ENCODE measurements at places on chromosomes 11 and 22.

DNA sequence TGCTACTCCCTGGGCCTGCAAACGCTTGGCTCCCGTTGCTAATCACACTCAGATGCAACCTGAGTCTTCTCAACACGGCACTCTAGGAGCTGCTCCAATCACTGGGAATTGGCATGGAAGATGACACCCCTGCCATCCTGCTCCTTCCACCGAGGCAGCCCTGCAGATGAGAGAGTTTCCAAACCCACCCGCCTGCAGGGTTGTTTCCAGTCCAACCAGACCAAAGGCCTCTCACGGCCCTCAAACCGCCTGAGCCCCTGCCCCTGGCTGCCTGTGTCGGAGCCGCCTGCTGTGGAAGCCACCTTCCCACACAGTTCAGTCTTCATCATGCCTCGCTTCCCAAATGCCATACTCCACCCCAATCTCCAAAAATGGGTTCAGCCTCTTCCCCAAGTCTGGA is 36.8 kb upstream of the TP53I11 start:
- no peak for DNase-seq

GRCh38 chr11:72705442-72706365 is 31.5 kb upstream of the PDE2A start:
- DNase-seq, result no peak

DNA sequence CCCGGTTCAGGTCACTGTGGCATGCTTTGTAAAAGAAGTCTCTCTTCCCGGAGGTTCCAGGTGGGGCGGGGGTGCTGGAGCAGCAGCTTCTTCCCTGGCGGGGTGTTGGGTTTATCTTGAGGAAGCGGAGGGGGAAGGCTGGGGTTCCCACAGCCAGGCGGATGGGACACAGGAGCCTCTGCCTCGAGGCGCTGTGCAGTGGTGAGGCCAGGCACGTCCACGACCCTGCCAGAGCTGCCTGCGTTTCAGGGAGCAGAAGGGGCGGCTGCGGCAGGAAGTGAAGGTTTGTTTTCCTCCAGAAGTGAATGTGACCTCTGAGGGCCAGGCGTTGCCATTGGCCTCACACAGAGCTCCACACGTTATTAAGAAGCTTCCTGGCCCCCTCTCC is 20.1 kb upstream of the ADORA2A start:
- DNase-seq, result no peak

DNA sequence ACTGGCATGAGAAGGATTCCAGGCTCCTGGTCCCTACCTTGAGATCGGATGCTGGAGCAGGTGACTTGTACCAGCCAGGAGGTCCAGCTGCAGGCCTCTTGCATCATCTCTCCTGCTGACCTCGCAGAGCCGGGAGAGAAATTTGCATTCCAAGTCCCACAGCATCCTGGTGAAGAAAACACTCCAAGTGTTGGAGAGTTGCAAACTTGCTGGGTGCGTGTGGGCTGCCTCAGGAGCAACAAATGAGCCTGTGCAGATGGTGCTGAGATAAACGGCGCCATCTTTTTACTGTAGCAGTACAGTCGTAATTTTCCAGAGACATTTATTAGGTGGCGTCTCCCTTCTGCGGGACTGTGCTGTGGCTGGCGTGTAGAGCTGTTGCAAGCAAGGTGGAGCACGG is 32.1 kb upstream of the ZBTB16 start:
- no peak for DNase-seq

DNA sequence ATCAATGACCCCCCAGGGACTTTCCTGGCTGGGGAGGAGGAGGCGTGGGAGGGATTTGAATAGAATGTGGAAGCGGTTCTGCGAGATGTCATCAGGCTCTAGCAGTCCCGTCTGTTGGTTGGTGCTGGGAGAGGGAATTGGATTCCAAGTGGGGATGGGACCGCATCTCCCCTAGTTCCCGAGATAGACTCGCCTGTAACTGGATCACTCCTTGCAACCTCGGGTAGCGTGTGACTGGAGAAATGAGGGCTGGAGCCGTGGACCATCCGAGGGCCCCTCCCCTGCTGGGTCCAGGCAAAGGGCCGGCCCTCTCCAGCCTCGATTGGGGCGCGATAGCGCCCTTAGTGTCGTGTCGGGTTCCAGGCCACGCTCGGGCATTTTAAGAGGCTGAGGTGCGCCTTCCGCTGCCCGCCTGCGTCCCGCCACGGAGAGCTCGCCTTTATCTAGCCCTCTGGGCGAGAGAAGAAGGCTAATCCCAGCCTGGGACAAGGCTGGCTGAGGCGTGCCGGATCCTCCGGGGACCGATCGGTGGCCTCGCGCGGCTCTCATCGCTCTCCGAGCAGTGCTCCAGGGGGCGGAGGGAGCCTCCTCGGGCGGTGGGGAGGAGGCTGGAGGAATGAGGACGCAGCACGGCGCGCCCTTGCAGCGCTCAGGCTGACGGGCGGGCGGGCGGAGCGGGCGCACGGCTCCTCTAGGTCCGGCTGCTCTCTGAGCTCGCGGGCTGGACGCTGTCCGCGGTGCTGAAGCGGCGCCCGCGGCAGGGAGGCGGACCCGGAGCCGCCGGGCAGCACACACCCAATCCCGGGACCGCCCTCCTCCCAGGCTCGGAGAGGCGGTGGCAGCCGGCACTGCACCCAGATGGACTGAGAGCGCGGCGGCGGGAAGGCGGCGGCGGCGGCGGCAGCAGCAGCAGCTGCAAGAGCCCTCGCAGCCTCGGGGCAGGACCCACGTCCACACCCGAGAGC is 107.8 kb downstream of the OSBP2 start:
- peak; percentile 3 for DNase-seq

- DNase-seq, result no peak
Measured at GRCh38 chr11:10752061-10752460, 1.0 kb downstream of the CTR9 start.

- no peak for DNase-seq
Measured at GRCh38 chr11:57015679-57016078, 27.0 kb downstream of the OR5AK2 start.

GRCh38 chr22:49396817-49397216 is 430.9 kb downstream of the BRD1 start:
- DNase-seq, result no peak

DNA sequence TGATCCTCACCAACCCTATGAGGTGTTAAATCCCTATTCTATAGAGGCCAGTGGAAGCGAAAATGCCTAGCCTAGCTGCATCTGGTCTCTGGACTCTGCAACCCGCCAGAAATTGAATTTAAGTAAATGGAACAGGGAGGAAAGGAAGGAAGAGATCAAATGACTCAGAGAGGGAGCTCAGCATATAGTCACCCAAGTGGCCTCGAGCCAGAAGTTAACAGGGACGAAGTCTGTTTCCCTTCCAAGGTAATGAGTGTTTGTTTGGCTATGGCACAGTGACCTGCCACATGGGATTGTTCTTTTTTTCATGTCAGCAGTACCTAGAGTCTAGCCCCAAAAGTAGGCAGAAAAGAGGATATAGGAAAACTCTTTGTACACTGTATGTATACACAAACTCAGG is 66.3 kb downstream of the PAK1 start:
- no peak for DNase-seq

GRCh38 chr11:61002598-61002997 is 31.1 kb downstream of the CD6 start:
- DNase-seq, result no peak

- DNase-seq, result no peak
Measured at GRCh38 chr11:16133867-16134266, 222.5 kb downstream of the SOX6 start.

DNA sequence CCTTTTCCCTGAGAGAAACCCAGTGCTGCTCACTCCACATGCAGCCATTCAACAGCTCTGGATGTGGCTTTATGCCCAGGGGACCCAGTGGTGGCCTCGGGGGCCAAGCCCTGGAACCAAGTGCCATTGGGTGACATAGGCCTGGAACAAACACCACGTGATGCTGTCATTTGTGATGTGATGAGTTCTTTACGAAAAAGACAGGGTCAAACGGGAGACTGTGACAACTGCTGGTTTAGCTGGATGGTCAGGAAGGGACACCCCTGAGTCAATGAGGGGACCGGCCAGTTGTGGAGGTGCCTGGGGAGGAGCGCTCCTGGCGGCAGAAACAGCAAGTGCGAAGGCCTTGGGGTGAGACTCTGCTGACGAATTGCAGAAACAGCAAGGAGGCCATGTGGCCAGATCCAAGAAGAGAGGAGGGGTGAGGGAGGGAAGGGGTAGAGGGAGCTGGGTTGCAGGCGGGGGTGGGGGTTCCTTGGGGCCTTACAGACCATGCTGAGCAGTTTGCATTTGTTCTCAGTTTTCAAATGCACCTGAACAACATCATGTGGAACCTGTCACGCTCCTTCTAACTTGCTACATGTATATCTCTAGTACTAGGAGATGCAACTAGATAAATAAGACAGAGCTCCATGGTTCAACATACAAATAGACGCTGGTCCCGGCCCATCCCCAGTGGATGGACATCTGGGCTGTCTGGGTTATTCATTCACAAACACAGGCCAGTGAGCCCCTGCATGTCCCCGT is 56.1 kb downstream of the IGLL5 start:
- no peak for DNase-seq

- DNase-seq, result no peak
Measured at GRCh38 chr11:75625991-75626888, 42.6 kb downstream of the MAP6 start.

DNA sequence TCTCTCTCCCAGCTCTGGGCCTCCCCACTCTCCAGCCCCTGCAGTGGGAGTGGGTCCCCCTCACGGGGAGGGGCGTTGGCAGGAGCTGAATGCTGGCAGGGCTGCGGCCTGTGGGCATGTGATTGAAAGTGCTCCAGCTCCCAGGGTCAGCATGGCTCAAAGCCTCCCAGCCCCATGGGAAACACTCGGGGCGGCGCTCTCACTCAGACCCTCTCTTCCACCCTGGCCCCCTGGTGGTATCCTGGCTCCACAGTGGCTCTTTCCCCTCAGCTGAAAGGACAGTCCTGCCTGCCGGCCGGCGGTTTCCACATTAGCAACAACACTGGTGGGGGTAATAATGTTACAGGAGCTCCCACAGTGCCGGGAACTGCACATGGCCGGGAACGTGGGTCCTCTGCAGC is 35.5 kb downstream of the POLR3H start:
- no peak for DNase-seq

DNA sequence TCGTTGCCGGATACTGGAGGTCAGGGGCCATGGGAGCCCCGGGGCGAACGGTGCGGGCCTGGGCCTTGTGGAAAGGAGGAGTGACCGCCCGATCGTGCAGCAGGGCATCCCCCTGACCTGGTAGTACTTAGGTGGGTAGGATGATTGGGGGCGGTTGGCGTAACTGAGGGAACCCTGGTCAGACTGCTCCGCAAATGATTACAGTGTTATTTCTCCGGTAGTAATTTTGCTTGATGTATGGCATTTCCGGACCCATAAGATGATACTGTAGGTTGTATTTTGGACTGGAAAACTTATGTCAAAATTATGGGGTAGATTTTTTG is 762 bp downstream of the MTMR3 start:
- DNase-seq, result no peak

GRCh38 chr11:46243796-46244109 is 33.7 kb upstream of the CREB3L1 start:
- no peak for DNase-seq

- no peak for DNase-seq
Measured at GRCh38 chr22:35133702-35134380, 67.9 kb downstream of the ISX start.

DNA sequence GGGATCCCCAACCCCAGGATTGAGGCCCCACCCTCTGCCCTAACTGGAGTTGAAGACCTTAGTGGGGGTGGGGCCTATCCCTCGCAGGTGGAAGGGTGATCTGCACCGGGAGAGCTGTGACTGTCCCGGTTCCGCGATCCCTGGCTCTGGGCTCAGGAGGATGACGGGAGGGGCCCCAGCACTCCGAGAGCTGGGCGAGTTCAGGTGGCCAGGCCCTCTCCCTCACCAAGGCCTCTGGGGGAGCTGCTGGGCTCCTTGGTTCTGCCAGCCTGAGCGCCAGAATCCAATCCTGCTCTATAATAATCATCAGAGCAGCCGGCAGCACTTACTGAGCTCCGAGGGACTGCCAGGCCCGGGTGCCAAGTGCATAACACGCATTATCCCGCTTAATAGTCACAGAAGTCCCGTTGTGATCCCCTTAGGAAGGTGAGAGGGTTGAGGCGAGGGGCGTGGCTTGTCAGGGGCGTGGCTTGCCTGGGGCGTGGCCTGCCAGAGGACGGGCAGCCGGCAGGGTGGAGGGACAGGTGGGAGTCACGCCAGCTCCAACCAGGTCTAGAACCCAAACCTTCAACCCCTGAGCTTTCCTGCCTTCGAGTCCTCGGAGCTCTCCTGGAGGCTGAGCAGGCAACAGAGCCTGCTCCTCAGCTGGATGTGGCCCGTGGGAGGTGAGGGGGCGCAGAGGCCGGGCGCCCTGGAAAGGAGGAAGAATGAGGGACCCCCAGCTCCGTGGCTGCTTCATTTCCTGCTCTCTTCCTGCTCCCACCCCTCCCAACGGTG is 7.3 kb upstream of the SYT7 start:
- peak; percentile 34 for DNase-seq

DNA sequence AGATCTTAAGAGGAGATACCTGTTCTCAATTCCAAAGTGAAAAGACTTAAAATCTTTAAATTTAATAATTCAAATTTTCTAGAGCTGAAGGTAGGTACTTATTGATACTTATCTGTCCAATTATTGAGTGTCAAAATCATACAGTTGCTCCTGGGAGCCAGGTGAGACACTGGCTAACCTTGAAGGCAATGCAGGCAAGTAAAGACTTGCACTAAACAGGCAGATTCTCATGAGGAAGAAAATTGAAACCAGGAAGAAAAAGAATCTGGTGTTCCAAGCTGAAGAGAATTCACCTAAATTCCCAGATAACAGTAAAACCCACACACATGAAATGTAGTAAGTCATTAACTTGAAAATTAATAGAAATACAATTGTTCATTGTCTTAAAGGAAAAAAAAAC is 30.3 kb downstream of the VSIG10L2 start:
- no peak for DNase-seq

DNA sequence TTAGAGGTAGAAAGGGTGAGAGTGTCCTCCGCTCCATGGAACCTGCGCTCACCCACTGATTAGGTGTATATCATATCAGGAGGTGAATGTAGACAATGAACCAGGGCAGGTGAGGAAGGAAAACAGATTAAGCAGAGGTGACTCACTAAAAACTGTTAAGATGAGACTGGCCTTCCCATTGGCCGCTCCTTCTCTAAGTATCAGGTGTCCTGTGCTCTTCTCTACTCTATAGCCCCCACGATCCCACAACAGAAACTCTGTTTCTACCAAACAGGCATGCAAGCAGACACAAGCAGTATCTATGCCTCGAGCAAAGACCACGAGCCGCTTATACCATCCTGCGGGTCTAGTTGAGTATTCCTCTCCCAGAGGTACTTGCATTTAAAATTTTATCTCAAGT is 103.1 kb downstream of the SNX19 start:
- no peak for DNase-seq

GRCh38 chr11:115500547-115501501 is 3.4 kb downstream of the CADM1 start:
- no peak for DNase-seq

- no peak for DNase-seq
Measured at GRCh38 chr22:19815093-19815822, 39.4 kb downstream of the GNB1L start.

- no peak for DNase-seq
Measured at GRCh38 chr11:57700425-57700824, 11.6 kb downstream of the MED19 start.

DNA sequence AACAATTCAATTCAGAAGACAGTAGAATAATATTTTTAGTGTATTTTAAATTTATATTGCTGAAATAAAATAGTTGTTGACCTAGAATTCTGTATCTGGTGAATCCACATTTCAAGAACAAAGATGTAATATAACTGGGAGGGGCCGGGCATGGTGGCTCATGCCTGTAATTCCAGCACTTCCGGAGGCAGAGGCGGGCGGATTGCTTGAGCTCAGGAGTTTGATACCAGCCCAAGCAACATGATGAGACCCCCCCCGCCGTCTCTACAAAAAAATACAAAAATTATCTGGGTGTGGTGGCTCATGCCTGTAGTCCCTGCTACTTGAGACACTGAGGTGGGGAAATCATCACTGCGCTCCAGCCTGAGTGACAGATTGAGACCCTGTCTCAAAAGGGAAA is 72.6 kb downstream of the CD82 start:
- DNase-seq, result no peak
